Stomach (tissue), 19 donors: ENCODE measurements at places on chromosomes 6 and 20. TPM values are rescaled to one million over a fixed set of nuclear protein-coding genes. Genes with fewer than 3 reads are reported as not detected.

METTL24 gene
- total RNA-seq: 15.4 TPM

DNA sequence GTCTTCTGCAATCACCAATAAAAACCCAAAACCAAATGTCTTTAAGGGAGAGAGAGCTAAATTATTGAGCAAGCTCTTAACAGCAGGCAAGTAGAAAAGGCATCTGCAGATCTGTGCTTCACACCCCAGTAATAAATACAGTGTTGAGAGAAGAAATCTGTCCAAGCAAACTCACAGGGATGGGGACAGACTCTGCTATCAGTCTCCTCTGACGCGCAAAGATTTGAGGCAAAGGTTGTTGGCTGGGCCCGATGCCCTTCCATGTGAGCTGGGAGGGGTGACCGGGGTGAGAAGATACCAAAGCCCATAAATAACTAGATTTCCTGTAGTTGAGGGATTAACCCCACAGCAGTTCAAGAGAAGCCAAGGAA, 315.2 kb upstream of the SOX4 start:
- H3K4me3 ChIP-seq: no peak overlapping the region
- H3K27me3 ChIP-seq: no peaks in the 10 kb centered on the region
- no peak overlapping the region for H3K27ac ChIP-seq
- no peaks in the 10 kb centered on the region for H3K4me1 ChIP-seq
- H3K36me3 ChIP-seq: no peaks in the 10 kb centered on the region

DNA sequence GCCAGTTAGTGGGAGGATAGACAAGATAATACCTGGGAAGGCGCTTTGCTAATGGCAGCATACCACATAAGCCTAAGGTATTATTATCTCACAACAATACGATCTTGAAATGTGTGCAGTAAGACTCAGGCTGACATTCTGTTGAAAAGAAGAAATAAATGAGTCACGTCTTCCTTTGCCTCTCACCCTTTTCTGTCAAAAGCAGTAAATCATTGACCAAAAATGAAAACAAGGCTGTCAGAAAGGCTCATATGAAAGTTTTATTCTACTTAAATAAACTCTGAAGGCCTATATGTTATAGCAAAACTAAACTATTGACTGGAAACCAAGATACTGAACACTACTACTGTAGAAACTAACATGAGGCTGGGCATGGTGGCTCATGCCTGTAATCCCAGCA, 43.1 kb upstream of the IL20RA start:
- no peak overlapping the region for H3K4me3 ChIP-seq
- no peaks in the 10 kb centered on the region for H3K4me1 ChIP-seq
- H3K27ac ChIP-seq: no peak overlapping the region
- no peaks in the 10 kb centered on the region for H3K27me3 ChIP-seq
- no peaks in the 10 kb centered on the region for H3K36me3 ChIP-seq
- DNase-seq: no peak

VSX1 gene
- total RNA-seq: not detected

DNA sequence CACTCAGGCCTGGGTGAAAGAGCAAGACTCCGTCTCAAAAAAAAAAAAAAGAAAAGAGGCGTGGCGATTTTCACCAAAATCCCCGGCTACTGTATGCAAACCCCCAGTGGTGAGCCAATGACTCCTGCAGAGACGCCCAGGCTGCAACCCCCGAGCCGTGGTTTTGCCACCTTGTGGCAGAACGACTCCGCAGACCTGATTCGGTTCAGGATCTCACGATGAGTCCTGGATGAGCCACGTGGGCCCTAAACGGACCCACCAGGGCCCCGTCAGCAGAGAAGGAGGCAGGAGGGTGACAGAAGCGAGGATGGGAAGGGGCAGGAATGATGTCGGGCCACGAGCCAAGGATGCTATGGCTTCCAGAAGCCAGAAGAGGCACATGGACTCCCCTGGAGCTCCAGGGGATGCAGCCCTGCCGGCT, 42.5 kb downstream of the SLC2A4RG start:
- H3K27me3 ChIP-seq: no peaks in the 10 kb centered on the region
- DNase-seq: no peak
- H3K36me3 ChIP-seq: peaks cover 5% of the 10 kb centered on the region
- H3K4me1 ChIP-seq: no peaks in the 10 kb centered on the region
- no peak overlapping the region for H3K4me3 ChIP-seq

GSTA1 gene
- 216 TPM for total RNA-seq

DNA sequence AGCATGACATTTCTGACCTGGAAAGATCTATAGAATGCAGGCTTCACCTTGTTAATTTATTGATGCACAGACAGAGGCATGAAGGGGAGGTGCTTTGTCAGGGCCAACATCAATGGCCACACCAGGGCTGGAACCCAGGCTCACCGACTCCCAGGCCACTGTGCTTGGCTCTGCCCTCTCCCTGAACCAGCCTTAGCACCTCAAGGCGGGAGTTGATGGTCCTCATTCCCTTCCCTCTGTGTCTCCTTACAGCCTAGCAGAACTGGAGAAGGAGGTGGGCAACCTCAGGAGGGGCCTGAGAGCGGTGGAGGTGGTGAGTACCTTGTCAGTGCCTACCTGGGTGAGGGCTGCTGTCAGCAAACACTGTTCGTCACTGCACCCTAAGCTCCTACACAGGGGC, 35.6 kb downstream of the MOCS1 start:
- no peak for DNase-seq
- H3K4me3 ChIP-seq: no peak overlapping the region
- H3K27me3 ChIP-seq: no peaks in the 10 kb centered on the region
- H3K36me3 ChIP-seq: peaks cover 81% of the 10 kb centered on the region
- no peak overlapping the region for H3K27ac ChIP-seq
- H3K4me1 ChIP-seq: no peaks in the 10 kb centered on the region

NR2E1 gene
- not detected for total RNA-seq

DNA sequence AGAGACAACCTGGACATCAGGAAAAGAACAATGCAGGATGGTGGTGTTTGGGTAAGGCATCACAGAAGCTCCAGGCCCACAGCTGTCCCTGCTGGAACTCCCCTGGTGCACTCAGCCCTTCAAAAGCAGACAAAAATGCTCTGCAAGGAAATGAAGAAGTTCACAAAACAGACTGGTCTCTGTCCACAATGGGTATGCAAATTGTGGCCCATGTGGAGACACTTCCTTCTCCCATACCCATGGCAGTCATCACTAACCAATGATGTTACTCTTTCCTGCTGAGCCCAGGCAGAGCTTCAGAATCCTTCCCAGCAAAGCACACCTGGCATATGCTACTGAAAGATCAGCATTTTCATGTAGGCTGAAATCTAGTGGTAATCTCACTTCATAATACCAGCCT, 42.6 kb upstream of the PXDC1 start:
- no peaks in the 10 kb centered on the region for H3K27me3 ChIP-seq
- peaks cover 15% of the 10 kb centered on the region for H3K4me1 ChIP-seq
- no peak overlapping the region for H3K27ac ChIP-seq
- no peaks in the 10 kb centered on the region for H3K36me3 ChIP-seq
- no peak for DNase-seq
- no peak overlapping the region for H3K4me3 ChIP-seq

DNA sequence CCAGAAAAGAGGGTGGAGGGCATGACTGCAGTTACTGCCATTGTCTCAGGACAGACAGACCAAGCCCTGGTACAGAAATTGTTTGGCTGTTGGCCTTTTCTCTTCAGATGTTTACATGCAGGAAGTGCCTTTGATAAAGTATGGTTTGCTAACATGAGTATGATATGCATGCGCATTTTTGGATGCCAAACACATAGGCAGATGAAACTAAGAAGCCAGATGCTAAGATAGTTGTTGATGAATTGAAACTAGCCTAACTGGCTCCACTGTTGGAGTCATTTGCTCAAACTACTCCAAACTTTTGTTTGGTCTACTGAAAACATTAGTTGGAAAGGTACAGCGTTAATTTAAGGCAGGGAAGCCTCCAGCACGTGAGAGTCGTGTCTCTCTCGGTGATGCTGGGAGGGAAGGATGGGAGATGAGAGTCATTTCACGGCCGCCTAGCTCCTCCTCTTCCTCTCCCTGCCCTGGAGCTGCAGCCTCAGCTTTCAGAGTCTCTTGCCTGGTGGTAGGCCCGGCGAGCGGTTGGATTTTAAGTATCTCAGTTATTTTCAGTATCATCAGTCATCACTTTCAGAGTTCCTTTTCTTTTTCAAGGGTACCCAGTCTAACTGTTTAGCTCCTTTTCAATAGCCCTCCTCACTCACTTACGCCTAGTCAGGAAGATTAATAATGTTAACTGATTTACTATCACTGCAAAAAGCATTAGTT, 29.7 kb downstream of the RREB1 start:
- peak overlapping the region; percentile 80 for H3K27ac ChIP-seq
- no peaks in the 10 kb centered on the region for H3K36me3 ChIP-seq
- no peak overlapping the region for H3K4me3 ChIP-seq
- no peaks in the 10 kb centered on the region for H3K27me3 ChIP-seq
- H3K4me1 ChIP-seq: peaks cover 78% of the 10 kb centered on the region
